ENCODE measurements at places on chromosomes 11 and 22.

- DNase-seq, result no peak
These were observed 1.2 kb upstream of the CXCR5 start for GRCh38 chr11:118882491-118882890.

- DNase-seq, result no peak
These were observed 2.5 kb downstream of the PCSK7 start for GRCh38 chr11:117229411-117229810.

- DNase-seq, result no peak
These were observed 57.3 kb upstream of the SLN start for GRCh38 chr11:107769189-107769588.

GRCh38 chr11:15379483-15379882, 264.8 kb downstream of the INSC start:
- DNase-seq, result no peak

- no peak for DNase-seq
These were observed 9.2 kb upstream of the BIK start for GRCh38 chr22:43101306-43101705.

- no peak for DNase-seq
These were observed 201.5 kb downstream of the TRIM29 start for GRCh38 chr11:119936426-119936825.

DNA sequence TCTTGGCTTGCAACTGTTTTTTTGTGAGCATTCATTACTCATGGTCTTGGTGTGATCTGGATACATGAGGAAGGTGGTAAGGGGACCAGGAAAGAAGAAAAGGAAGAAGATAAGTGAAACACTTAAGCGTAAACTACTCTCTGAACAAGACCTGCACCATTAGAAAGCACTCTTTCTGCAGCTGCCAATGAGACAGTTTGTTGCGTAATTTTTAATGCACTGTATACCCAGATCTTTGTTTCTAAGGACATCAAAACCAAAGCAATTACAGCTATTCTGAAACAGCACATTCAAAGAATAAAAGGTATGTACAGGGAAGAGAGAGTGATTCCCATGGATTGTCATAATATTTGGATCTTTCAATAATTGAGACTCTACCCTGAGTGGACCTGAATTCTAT, 147.4 kb downstream of the BLID start:
- DNase-seq, result no peak

GRCh38 chr11:88167853-88168252, 7.4 kb downstream of the RAB38 start:
- no peak for DNase-seq

GRCh38 chr11:92941676-92942571, 27.5 kb upstream of the MTNR1B start:
- no peak for DNase-seq

DNA sequence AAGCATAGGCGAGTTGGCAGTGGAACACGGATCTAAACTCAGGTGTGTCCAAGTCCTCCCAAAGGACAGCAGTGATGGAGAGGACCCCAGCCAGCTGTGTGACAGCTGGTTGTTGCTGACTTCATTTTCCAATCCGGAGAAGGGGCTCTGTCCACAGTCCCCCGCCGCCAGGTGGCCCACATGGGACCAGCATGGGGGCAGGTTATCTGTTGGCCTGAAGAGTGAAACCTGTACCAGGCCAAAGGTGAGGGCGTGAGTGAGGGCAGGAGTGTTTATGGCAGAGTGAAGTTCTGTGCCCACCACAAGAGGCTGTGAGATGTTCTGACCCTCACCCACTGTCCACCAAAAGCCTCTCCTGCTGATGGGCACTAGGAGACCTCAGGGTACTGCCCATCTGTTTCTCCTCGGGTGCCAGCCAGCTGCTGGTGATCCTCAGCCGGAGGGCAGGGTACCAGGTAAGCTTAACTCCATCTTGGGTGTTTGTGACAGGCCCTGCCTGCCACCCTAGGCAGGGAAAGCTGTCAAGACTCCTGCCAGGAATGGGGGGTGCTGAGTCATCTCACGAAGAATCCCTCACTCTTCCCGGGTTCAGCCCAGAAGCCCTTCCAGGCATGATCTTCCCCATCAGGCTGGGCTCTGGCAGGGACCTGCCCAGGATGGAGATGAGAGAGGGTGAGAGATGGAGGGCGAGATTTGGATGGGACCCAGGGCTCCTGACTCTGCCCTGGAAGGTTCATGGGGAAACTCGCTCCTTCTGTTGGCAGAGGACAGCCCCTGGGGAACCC, 15.5 kb upstream of the TAB1 start:
- DNase-seq, result no peak

- no peak for DNase-seq
These were observed 428.5 kb downstream of the TMEM135 start for GRCh38 chr11:87466223-87466622.

GRCh38 chr11:57324154-57324885, 432 bp downstream of the TNKS1BP1 start:
- peak; percentile 18 for DNase-seq

GRCh38 chr11:62315431-62315830, 16.6 kb upstream of the SCGB1D4 start:
- no peak for DNase-seq

DNA sequence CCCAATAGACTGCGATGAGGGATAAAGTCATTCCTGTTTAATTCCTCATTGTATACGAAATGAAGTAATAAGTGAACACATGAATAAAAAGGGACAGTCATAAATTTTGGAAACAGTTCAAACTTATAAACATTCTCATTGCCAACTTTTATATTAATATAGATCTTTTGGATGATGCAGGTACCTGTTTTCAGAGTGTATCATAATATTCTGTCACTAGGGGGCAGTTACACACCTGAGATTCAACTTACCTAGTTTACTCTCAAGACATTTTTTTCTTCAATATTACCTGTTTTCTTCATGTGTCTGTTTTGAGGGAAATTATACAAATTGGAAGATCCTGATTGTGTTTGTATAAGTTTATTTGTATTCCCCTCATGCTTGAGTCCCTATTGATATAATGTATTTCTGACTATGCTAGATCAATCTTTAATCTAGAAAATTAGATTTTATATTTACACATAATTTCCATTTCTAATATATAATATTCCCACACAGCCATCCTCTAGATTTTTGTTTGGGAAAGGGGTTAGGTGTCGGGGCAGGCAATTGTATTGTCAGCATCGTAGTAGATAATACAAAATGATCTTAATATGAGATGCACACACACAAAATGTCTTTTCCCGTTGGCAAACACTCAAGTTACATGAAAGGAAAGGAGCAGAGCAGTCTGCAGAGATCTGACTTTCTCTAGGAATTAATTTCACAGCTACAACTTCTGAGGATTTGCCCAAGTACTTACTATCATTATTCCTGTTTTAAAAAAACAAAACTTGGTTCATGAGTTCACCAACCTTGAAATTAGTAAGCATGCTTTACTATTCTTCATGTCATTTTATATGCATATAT, 18.4 kb downstream of the FDX1 start:
- no peak for DNase-seq

DNA sequence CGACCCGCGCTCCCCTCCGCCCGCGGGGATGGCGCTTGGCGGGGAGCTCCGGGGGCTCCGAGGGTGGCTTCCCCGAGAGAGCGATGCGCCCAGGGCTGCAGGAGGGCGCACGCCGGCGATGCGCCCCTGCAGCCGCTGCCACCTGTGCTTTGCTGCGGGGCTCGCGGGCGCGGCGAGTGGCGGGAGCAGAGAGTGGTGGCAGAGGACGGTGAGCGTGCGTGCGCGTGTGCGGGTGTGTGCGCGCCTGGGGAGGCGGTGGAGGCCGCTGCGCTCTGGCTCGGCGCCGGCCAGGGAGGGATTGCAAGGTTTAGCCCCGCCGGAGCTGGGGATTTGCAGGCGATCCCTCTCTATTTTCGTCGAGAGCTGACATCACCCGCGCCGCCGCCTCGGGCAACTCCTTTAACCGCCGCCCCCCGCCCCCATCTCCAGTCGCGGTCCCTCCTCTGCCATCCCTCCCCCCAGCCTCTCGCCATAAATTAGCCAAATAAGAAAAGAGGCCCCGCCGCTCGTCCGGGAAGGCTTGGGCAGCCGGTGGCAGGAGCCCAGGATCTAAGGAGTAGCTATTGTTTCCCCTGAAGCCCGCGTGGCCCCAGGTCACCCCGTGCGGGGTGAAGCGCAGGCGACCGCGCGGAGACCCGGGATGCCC, at the start of gene SLC1A2:
TSS of gene SLC1A2 (minus strand) at position 375 of the 646 bp plus-strand sequence. CDS start 592 bp downstream, outside the sequence.
- no peak for DNase-seq

GRCh38 chr11:115169251-115169650, 335.0 kb downstream of the CADM1 start:
- no peak for DNase-seq

- DNase-seq, result no peak
These were observed 13.2 kb upstream of the CSF2RB start for GRCh38 chr22:36900225-36900624.

DNA sequence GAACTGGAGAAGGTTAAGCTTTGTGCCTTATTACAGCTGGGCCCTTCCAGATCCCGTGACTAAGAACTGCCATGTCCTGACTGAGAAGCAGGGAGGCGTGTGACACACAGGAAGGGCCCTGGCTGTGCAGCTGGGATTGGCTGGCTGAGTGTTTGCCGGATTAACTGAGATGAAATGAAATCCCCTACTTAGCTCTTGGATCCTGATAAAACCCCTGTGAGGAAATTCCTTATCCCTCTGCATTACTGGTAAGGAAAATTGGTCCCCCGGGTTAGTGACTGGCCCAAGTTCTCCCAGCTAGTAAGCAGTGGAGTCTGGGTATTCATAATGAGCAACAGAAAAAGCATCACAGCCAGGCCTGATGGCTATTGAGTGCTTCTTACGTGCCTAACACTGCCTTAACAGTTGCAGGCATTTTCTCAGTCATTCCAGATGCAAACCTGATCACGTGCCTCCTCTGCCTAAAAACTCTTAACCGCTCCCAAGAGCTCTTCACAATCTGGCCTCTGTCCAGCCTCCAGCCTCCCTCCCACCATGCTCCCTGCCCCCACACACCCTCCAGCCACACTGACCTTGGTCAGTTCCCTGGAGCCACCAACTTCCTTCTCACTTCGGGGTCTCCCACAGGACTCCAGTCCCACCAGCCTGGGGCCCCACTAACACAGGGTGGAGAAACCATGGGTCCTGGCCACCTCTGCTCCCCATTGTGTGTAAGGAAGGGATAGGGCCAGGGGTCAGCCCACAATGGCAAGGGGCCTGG, 37.8 kb downstream of the ARRB1 start:
- DNase-seq, result no peak

DNA sequence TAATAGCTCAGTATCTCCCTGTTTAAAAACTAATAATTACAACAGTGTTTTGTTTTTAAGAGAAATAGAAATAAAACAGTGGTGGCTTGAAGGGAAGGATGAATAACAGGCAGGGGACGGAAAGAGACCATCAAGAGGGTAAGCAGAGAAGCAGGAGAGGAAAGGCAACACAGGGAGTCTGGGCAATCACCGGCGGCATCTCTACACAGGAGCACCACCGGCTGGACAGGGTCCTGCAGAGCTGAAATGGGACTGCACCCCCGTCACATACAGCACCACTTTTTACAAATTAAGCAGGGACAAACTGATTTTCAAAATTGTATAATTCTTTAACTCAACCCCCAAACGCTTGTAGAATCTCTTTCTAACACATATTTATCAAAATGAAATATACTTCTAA, 18.4 kb downstream of the PHF21A start:
- no peak for DNase-seq

DNA sequence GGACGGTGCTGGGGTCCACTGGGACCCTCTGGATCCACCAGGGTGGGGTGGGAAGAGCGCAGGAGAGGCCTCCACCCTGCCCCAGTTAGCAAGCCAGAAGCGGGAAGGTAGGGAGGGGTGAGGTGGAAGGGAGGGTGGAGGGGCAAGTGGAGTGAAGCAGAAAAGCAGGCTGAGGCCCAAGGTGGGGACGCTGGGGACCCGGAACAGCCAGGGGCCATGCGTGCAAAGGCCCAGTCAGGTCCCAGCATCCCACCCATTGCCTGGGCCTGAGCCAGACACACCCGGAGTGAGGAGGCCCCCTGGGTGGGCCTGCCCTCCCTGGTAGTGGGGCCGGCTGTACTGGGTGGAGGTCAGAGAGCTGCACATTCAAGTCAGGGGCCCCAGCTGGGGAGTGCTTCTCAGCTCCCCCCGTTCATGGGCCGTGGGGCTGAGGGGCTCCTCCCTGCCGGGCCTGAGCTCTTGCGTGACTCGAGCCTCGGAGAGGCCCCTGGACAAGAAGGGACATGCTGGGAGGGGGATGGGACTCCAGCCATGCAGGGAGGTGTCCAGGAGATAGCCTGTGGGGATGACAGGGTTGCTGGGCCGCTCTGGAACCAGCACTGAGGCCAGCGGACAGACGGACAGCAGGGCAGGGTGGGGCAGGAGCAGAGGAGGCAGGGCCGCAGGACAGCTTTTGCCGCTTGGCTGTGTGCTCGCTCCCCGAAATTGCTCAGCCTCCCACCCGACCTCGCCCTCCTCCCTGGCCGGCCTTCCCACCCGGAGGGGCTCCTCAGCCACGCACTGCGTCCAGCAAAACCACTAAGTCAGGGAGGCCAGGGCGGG, 7.7 kb downstream of the TNNT3 start:
- no peak for DNase-seq

DNA sequence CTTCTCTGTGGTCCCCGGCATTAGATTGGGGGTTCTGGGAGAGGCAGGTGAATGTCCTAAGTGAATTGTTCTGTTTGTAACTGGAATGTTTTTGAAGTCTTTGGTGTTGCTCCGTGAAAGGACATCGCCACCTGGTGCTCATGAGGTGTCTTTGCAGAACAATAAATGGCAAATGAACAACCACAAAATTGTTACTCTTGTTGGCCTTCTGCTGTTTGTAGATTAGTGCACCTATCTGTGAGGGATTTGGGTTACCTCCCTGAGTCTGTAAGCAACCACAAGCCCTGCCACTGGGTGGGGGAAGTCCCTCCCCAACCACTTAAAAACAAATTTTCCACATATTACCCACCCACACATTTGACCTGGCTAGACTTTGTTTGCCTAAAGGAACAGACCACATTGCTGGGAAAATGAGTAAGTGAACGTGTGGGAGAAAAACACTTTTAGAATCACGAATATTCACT, 4.7 kb downstream of the MPEG1 start:
- DNase-seq, result peak; percentile 19

- peak; percentile 70 for DNase-seq
These were observed at the start of gene AMPD3 for GRCh38 chr11:10454878-10455631. AMPD3 (plus strand) TSS chr11:10455264; CDS start chr11:10461520, 6,256 bp downstream.

- no peak for DNase-seq
These were observed 9.2 kb downstream of the MYRF start for GRCh38 chr11:61761440-61762222.
